MCF 10A (cell line): ENCODE measurements at places on chromosomes 2 and 18. TPM values are rescaled to one million over a fixed set of nuclear protein-coding genes. Genes with fewer than 3 reads are reported as not detected.

The ZNF804A gene
- total RNA-seq = 0.17 TPM in 1 of 2 replicates, not detected in the other

The FAM136A gene
- total RNA-seq = 38.8 and 43.8 TPM in 2 replicates

The SERPINB5 gene
- total RNA-seq = 254 and 330 TPM in 2 replicates

The FABP1 gene
- not detected in 2 replicates for total RNA-seq

The HNRNPLL gene
- total RNA-seq = 43.4 and 57.7 TPM in 2 replicates

The DLX2 gene
- total RNA-seq = 1.1 and 1.9 TPM in 2 replicates

The SKOR2 gene
- not detected in 2 replicates for total RNA-seq

The THSD7B gene
- not detected in 2 replicates for total RNA-seq

The DTYMK gene
- total RNA-seq = 38.2 and 66.3 TPM in 2 replicates

The RNF144A gene
- 0.21 and 0.47 TPM in 2 replicates for total RNA-seq

The ARHGAP15 gene
- total RNA-seq = 0.61 TPM in 1 of 2 replicates, not detected in the other

The PLEKHA3 gene
- 29.8 and 43.4 TPM in 2 replicates for total RNA-seq

The OXER1 gene
- total RNA-seq = not detected in 2 replicates

The LAMA1 gene
- total RNA-seq = 9.6 and 11.3 TPM in 2 replicates
